Lung (tissue), 17 donors: ENCODE measurements at places on chromosomes 6 and 20. TPM values are rescaled to one million over a fixed set of nuclear protein-coding genes. Genes with fewer than 3 reads are reported as not detected.

RIPOR3 gene
- total RNA-seq, result 7.9 TPM

CTNNBL1 gene
- total RNA-seq, result 51.0 TPM

HTR1B gene
- total RNA-seq, result not detected

PHACTR3 gene
- total RNA-seq, result 12.0 TPM

- DNase-seq, result no peak
These were observed 712 bp downstream of the DEK start for GRCh38 chr6:18263418-18264218.

DNA sequence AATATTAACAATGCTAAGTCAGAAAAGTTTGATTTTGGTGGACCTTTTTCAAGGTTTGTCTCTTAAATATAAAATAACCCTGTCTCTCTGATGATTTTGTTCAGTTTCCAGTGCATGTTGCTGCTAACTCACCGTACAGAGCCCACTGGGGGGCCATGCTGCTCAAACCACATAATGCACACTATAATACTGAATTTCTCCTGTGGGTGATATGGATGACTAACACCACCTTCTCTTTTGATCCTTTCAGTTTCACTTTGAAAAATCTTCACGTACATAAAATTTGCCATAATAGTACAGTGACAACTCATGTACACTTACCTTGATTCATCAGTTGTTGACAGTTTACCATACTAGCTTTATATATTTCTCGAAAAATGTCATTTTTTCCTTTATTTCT, 506.6 kb upstream of the MAN1A1 start:
- no peak for DNase-seq

GRCh38 chr6:97866616-97867015, 583.6 kb upstream of the MMS22L start:
- no peak for DNase-seq

GRCh38 chr6:127026247-127026646, 92.2 kb upstream of the RSPO3 start:
- no peak for DNase-seq

DNA sequence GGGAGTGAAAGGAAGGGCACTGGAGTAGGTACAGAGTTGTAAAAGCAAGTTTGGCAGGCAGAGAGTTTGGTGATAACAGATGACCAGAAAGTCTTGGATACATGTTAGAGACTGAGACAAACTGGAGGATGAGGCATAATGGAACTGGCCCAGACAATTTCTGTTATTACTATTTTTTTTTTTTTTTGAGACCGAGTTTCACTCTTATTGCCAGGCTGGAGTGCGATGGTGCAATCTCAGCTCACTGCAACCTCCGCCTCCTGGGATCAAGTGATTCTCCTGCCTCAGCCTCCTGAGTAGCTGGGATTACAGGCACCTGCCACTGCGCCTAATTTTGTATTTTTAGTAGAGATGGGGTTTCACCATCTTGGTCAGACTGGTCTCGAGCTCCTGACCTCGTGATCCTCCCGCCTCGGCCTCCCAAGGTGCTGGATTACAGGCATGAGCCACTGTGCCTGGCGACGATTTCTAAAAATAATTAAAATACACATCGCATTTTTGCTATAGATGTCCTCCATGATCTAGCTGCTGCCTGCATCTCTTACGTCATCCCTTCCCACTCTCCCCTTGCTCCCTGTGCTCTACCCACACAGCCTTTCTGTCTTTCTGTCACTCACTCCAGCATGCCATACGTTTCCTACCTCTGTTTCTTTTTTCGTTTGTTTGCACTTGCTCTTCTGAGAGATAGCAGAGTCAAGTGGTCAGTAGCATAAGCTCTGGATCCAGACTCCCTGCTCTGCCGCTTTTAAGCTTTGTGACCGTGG, 23.5 kb downstream of the MAPK14 start:
- DNase-seq, result no peak

DNA sequence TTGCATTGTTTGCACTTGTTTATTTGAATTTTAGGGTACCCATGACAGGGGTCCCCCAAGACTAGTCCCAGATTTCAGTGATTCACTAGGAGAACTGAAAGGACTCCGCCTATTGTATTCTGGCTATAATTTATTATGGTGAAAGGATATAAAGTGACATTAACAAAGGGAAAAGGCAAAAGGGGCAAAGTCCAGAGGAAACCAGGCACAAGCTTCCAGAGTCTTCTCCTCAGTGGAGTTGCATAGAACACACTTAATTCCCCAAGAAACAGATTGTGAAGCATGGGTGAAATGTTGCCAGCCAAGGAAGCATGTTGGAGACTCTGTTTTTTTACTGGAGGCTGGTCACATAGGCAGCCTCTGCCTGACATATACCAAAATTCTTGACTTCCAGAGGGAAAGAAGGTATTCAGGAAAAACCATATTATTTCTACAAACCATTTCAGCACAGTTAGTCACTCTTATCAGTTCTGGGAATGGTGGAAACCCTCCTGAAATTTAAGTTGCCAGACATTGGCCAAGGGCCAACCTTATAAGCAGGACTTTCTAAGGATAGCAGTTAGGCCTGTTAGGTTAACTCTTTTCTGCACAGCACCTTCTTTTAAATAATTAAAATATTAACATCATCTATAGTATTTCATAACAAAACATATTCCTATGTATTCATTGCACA, 71.8 kb downstream of the FIG4 start:
- no peak for DNase-seq

- peak; percentile 90 for DNase-seq
These were observed 90.0 kb upstream of the ARID1B start for GRCh38 chr6:156686995-156687788.

DNA sequence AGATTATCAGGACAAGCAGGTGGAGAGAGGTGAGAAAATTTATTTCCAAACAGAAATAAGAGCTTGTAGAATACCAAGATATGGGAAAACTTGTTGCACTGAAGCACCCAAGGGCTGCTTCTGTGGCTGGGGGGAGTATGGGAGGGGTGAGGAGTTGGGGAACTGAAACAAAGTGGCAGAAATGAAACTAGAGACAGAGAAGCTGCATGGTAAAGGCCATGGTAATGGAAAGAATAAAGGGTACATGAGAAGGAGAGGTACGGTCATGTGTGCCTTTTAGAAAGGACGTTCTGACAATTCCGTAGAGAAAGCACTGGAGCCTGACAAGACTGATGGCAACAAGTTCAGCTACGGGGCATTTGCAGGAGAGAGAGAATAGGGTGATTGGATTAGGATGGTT, 51.6 kb upstream of the RIN2 start:
- DNase-seq, result no peak

- DNase-seq, result peak; percentile 1
These were observed 2.3 kb upstream of the ZNF165 start for GRCh38 chr6:28078050-28078449.

DNA sequence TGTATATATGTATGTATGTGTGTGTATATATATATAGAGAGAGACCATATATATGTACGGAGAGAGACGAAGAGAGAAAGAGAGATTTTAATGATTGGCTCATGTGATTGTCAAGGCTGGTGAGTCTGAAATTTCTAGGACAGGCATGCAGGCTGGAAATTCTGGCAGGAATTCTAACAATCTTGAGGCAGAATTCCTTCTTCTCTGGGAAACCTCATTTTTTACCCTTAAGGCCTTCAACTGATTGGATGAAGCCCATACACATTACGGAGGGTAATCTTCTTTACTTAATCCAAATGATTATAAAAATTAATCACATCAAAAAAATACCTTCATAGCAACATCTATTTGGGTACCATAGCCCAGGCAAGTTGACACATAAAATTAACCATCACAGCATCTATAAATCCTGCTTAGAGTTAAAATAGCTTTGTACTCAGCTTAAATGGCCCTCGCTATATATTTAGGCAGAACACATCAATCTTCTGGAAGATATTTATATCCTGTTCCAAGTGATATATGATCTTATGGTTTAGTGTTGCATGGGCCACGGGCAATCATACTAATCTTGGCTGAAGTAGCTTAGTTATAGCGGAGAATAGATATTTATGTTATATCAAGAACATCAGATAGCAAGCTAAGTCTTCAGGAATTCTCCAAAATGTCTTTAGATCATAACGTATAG, 36.6 kb downstream of the ABRACL start:
- DNase-seq, result no peak

GRCh38 chr20:48912065-48912464, 9.4 kb upstream of the ARFGEF2 start:
- no peak for DNase-seq

GRCh38 chr20:6657904-6658303, 109.6 kb upstream of the BMP2 start:
- DNase-seq, result no peak

DNA sequence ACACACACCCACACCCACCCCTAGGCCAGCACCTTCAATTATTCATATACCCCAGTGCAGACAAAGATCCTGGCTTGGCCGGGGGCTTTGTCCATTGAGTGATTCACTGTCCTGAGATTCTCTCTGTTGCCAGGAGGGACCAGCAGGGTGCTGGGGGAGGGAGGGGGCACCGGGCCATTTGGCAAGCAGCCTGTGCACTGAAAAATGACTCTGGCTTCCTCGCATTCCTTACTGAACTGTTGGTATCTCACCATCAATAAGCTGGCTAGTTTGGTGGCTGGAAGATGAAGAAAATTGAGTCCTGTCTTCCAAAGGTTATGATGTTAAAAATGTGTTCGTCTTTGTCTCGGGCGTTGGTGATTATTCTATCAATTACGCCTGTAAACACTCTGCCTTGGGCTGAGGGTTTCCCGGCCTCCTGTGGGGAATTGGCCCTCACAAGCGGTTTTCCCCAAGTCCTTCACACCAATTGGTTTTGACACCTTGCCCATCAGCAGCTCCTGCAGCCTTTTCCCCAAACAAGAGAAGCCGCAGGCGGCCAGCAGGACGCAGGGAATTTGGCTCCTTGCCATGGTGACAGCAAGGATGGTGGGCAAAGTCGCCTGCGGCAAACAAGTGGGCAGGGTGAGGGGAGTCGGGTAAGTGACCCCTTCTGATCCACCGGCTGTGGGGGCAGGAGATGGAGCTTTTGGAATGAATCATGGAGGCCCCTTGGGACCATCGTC, 4.9 kb downstream of the VSTM2L start:
- no peak for DNase-seq

- no peak for DNase-seq
These were observed 129.6 kb downstream of the TFAP2C start for GRCh38 chr20:56758706-56759105.

- peak; percentile 70 for DNase-seq
These were observed 1.5 kb downstream of the COL21A1 start for GRCh38 chr6:56245903-56246351.

DNA sequence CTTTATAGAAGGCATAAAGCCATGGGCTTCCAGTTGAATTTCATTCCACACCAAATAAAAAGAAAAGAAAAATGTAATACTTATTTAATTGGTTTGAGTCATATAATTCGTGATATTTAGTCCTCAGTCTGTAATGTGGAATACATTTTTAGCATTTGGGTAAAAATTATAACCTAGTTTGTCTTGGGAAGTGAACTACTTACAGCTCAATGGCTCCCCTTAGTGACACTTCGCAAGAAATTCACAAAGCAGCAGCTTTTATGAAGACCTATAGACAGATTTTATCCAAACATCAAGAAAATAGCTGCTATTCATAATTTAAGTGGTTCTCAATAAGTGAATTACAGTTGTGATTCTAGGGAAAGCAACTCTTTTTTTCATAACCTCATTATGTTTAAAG, 72.1 kb downstream of the RSPO3 start:
- no peak for DNase-seq

- DNase-seq, result no peak
These were observed 234.7 kb downstream of the UST start for GRCh38 chr6:148981515-148981914.

GRCh38 chr20:19692685-19693119, 65.4 kb upstream of the RIN2 start:
- peak; percentile 63 for DNase-seq

- peak; percentile 61 for DNase-seq
These were observed 42.7 kb downstream of the MAFB start for GRCh38 chr20:40646361-40646760.
